T-helper 17 cell (primary cell): ENCODE measurements at places on chromosomes 6 and 20.

DNA sequence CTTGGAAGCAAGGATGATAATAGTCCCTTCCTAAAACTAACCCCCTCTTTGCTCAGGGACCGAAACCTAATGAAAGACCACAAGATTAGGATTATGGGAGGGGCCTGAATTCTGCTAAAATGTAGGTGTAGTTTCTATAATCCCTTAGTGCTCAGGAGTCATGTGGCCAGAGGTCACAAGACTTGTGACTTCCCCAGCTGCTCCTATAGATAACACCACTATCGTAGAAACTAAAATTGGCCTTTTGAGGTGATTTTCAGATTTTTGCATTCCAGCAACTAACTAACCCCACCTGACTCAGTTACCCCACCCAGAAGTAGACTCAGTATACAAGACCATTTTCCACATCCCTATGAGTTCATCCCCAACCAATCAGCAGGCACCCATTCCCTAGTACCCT lies 42.1 kb downstream of the MDN1 start:
- DNase-seq = no peak

- DNase-seq = no peak
Observed at GRCh38 chr6:90703336-90703735, 116.5 kb upstream of the MAP3K7 start.

DNA sequence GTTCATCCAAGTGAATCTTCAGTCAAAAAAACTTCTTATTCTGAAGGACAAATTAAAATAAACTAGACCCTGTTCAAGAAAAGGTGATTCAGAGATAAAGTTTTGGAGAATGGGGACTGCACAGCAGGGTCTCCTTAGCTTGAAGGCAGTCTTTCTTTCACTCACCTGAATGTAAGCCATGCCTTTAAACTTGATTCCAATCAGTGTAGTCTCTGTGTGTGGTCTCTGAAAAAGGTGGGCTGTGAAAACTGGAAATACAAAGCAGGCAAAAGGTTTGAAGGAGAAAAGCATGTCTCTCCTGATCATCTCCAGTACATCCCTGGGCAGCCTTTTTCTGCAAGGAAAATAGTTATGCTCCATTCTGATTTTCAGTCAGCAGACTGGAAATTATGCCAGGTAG lies 188.0 kb upstream of the SASH1 start:
- DNase-seq = no peak

GRCh38 chr6:104484626-104485025 lies 375.1 kb downstream of the HACE1 start:
- DNase-seq = no peak

GRCh38 chr6:69063401-69063800 lies 428.3 kb downstream of the ADGRB3 start:
- no peak for DNase-seq

DNA sequence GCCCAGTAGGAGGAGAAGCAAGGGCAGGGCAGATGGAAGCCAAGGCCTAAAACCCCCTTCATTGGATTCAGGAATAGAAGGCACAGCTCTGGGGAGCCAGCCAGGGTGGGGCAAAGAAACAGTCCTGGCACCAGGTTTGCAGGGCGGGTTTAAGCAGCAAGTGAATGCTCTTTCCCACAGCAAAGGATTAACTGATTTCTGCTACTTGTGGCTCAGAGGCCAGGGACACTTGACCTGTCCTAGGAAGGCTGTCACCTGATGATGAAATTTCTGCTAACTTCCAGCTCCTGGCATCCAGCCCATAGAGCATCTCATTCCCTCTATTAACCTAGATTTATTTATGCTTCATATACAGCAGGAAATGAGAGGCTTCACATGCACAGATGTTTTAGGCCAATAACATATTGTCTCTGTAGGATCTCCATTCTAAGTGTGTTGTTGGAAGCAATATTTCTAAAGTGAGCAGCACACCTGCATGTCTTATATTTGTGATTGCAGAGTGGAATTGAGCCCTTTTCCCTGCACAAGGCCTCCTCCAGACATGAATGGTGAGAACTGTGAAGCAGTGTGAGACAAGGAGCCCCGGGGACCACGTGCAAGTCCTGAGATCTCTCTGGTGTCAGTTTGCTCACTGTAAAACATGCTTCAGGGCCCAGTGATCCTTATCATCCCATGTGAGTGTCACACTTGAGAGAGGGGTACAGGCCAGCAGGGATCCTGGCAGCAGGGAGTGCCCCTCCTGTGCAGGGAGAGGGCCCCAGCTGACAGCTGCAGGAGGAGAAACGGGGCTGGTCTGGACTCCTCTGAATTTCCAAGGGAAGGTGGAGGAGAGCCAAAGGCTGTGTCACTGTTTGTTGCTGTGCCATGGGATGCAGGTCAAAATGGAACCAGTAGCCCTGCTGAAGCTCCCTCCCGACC lies 41.1 kb upstream of the CST5 start:
- no peak for DNase-seq

- no peak for DNase-seq
Observed at GRCh38 chr6:31592396-31592771, 422 bp downstream of the NCR3 start.

DNA sequence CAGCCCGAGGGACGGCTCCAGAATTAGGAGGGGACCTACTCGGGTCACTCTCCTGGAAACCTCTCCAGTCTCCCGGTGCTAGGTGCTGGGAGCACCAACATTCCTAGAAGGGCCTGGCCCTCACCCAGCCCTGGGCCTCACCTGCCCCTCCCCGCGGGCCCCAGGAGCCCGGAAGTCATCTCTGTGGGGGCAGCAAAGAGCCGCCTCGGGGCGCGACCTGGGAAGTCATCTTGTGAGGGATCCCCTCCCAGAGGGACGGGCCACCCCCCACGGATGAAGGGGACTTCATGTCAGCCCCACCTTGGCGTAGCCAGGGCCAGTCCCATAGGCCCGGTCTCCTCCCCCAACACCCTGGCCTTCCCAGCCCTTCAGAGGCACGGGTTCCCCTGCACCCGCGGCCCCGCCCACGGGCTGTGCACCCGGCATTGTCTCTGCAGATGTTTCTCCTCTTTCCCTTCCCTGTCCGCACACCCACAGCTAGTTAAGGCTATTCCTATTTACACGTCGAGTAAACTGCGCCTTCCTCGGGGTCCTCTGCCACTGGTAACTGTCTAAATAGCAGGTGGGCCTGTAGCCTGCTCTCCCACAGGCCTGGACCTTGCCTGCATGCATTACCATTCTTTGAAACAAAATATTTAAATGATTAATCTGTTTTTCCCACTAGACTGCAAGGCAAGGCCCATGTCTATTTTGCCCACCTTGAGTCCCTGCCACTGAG lies 896 bp upstream of the RNASET2 start:
- DNase-seq = peak; percentile 53

GRCh38 chr6:90098001-90098531 lies 198.6 kb downstream of the BACH2 start:
- no peak for DNase-seq

- no peak for DNase-seq
Observed at GRCh38 chr6:43834528-43835155, 64.6 kb downstream of the VEGFA start.

DNA sequence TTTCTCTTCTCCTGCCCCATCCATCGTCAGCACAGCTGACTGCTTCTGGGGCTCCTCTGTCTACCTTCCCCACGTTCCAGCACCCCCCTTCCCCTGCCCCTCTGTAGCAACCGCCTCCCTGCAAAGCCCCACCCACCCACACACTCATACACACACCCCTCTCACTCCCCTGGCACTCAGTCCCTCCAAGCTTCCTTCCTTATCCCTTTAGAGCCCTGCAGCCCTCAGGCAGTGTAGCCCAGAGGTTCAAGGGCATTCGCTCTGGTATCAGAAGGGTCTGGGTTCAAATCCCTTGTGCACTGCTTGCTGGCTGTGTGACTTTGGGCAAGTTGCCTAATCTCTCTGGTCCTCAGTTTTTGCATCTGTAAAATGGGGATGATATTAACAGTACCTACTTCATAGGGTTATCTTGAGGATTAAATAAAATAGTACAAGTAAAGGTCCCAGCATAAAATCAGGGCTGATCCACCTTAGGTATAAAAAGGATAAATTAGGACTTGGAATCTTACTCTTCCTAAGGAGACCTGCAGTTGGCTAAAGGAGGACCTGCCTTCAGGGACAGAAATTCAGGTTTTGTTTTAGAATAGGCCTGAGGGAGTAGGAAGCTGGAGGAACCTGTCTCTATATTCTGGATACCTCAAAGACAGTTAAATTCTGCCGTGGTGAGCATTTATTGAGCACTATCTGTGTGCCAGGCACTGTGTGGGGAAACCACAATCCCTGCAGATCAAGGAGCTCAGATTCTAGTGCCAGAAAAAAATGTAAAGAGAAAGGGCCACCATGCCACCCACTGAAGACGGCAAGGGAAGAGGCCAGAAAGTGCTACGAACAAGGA lies 94.1 kb downstream of the SNX5 start:
- no peak for DNase-seq

DNA sequence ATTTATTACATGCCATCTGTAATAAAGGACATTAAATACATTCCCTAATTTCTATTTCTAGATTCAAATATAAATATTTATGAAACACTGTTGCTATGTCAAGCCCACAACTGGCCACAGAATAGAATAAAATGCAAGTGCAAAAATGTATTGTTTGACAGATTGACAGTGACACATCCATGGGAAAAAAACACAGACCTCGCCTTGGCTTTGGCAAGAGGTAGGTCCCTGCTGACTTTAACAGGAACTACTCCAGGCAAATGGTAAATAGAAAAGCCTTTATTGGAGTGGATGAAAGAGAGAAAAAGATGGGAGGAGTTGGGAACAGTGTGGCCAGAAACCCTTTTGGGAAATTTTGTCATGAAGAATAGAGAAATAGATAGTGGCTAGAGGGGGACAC lies 622.9 kb downstream of the UTRN start:
- DNase-seq = no peak

DNA sequence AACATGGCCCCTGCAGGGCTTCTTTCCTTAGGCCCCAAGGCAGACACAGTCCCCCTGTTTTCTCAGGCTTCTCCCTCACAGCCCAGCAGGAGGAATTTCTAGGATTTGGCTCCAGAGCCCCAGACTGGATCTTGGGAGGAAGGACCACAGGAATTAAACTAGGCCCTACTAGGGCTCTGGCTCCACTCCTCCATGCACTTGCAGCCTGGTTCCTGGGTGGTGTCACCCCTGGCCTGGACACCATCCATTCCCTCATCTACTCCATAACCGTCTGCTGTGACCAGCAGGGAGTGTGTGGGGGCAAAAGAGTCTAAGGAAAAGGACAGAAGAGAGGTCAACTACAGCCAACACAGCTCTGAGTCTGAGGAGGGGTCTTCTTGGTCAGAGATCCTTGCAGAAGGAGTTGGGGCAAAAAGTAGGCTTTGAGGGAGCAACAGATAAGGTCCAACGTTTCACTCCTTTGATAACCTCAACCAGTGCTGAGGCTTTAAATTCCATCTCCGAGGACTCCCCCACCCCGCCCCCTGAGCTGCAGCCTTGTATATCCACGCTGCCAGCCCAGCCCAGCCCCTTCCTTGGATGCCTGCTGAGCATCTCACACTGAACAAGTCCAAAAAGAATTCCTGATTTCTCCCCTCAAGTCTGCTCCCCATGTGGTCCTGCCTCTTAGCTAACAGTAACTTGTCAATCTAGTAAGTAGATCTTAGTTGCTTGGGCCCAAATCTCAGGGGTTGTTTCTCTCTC lies 27.9 kb upstream of the SPDEF start:
- DNase-seq = no peak

DNA sequence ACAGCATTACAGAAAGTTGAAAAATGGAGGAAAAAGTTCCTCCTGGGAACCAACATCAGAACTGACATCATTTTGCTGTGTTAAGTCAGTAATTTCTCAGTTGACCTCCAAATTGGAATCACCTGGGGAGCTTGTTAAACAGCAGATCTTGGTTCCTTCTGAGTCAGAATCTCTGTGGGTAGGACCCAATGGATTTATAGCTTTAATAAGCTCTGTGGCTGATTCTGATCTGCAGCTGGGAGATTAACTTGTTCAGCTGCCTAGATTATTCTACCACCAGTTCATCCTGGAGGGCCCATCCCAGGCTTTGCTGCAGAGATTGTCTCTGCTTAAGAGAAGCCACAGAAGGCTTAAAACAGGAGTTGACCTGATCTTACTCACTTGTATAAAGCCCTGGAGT lies 90.7 kb upstream of the POPDC3 start:
- no peak for DNase-seq

DNA sequence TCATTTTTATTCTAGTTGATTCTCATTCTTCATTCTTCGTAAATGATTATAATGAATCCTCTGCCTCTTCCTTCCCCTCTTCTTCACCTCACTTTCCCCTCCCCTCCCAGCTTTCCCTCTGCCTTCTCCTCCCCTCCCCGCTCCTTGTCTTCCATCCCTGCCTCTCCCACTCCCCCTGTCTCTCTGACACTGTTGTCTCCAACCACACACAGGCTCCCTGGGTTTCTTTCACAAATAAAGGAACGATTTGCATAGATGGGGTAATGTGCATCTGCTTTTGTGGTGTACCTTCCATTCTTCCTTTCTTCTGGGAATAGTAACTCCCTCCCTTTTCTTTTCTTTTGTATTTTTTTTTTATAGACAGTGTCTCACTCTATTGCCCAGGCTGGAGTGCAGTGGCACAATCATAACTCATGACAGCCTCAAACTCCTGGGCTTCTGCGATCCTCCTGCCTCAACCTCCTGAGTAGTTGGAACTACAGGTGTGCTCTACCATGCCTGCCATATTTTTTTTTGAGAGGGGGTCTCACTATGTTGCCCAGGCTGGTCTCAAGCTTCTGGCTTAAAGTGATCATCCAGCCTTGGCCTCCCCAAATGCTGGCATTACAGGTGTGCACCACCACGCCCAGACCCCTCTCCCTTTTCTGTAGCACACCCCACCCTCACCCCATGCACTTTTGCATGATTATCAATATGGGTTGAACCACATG lies 318.6 kb downstream of the PRKN start:
- no peak for DNase-seq

GRCh38 chr6:40959781-40960327 lies 79.2 kb downstream of the UNC5CL start:
- DNase-seq = no peak

DNA sequence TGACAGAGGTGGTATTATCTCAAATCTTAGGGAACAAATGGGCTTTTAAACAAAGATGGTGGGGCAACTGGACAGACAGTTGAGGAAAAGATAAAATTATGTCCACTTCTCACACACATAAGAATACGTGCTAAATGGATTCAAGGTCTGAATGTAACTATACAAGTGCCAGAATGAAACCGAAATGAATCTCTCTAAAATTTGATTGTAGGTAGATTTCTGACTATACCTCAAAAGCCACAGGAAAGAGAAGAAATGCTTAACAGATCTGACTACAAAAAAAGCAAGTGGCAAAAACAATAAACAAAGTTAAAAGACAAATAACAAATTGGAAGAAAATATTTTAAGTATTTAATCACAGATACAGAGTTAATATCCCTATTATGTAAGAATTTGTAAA lies 182.7 kb upstream of the OLIG3 start:
- DNase-seq = no peak

GRCh38 chr6:137043710-137044365 lies 927 bp downstream of the IL20RA start:
- DNase-seq = no peak
